ENCODE measurements at places on chromosomes 2 and 18.

- DNase-seq = no peak
Observed at GRCh38 chr2:59383473-59383872, 1142.3 kb upstream of the FANCL start.

DNA sequence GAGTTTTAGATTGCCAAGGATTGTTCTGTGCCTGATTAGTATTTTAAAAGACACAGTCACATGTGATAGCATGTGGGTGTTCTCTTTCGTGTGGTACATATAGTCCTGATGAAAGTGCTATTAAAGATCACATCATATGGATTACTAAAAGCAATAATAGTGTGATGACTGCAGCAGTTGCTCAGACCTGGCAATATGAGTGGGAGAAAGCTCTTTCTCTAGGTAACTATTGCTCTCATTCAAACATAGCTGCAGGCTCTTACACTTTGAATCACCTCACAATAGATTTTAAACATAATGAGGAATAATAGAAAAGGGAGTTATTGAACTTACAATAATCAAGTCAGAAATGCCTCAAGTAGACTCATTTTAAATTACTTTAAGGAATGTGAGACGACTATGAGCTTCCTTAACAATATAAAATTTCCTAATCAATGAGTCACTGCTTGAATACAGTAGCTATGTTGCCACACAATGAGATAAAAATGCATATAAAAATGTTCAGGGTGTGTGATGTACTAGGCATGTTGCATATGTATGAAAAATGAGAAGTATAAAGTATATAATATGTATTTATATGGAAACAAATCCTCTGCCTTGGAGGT is 452.1 kb downstream of the TMX3 start:
- peak; percentile 83 for DNase-seq

- DNase-seq = no peak
Observed at GRCh38 chr2:28702878-28703277, 48.8 kb upstream of the PPP1CB start.

DNA sequence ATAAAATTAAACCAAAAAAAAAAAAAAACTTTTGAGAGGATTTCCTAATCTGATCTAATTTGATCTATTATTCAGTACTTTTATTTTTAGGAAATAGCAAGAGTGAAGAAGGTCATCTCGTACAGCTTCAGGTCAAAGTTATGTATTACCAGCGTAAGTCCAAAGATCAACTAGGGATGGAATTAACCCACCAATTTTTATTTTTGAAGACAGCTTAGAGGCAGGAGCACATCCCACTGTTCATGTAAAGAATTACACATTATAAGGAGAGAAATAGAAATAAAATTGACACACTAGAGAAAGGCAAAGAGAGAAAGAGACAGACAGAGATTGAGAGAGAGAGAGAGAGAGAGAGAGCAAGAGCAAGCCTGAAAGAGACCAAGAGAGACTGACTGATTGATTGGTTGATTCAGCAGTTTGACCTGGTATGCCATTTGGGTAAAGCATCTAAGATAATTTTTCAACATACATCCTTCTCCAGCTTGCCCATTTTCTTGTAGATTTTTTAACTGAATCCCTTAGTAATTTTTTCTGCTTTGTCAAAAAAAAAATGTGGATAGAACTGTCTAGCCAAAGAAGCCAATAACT is 25.1 kb downstream of the DOCK10 start:
- no peak for DNase-seq

Measured in AG10803 (cell line).